ENCODE measurements at places on chromosomes 7 and 10. TPM values are rescaled to one million over a fixed set of nuclear protein-coding genes. Genes with fewer than 3 reads are reported as not detected.

The CACNB2 gene
- not detected for total RNA-seq

The HIP1 gene
- total RNA-seq = 2.1 TPM

The RAMP3 gene
- total RNA-seq = not detected

DNA sequence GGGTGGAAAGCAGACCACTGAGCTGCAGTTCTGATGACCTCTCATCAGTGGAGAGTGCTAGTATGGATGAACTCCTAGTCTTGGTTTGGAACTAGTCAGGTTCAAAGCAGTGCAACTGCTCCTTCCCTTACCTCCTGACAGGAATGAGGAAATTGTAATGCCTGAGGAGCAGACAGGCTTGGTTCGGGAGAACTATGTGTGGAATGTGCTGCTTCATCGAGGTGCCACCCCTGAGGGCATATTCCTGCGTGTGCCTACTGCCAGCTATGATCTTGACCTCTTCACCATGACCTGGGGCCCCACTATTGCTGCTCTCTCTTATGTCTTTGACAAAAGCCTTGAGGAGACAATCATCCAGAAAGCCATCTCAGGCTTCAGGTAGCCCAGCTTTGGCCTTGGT lies 27.4 kb upstream of the NFKB2 start:
- DNase-seq = no peak
